Activated gamma-delta T cell treated with anti-CD3 and anti-CD28 coated beads, Interleukin-2, amount 50 U/mL, for 16 hours (primary cell): ENCODE measurements at places on chromosomes 4 and X.

DNA sequence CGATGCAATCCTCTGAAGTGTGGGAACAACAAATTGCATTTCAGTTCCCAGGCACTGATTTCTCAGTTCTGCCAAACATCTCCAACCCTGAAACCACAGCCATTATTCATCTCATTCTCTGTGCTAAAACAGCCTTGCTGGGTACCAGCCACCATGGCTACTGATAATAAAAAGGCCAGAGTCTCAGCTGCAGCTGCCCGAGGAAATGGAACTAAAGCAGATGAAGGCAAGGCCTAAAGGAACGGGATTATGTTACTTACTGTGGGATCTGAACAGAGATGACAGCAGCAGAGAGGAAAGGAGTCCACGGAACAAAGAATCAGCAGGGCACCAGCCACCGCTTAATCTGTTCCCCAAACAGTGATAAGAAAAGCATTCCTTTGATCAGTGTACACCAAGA is 155.7 kb downstream of the PAPSS1 start:
- no peak for DNase-seq

DNA sequence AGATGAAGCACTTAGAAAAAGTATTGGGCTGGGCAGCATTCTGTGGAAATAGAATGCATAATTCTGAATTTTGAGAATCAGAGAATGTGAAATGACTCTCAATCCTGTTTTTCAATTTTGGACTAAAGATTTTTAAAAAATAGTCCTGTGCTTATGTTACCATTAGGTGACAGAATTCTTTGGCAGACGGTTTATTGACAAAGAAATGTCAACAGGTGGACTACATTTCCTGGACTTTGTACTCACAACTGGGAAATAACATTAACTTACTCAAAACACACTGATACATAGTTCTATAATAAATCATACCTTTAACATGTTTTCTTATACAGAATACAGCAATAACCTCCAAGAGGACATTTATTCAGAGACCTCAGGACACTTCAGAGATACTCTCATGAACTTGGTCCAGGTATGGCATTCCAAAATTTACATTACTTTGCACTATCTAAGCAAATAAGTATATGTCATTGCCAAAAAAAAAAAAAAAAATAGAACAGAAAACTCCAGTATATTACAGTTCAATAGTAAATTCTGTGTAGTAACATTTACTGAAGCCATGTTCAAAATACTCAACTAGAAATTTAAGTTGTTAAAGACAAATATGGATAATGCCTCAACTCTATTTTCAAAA is 72.7 kb downstream of the ANXA10 start:
- no peak for DNase-seq

DNA sequence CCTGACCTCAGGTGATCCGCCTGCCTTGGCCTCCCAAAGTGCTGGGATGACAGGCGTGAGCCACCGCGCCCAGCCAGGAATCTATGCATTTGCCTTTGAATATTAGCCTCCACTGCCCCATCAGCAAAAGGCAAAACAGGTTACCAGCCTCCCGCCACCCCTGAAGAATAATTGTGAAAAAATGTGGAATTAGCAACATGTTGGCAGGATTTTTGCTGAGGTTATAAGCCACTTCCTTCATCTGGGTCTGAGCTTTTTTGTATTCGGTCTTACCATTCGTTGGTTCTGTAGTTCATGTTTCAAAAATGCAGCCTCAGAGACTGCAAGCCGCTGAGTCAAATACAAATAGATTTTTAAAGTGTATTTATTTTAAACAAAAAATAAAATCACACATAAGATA is 44.2 kb upstream of the SHOX start:
- DNase-seq, result no peak

DNA sequence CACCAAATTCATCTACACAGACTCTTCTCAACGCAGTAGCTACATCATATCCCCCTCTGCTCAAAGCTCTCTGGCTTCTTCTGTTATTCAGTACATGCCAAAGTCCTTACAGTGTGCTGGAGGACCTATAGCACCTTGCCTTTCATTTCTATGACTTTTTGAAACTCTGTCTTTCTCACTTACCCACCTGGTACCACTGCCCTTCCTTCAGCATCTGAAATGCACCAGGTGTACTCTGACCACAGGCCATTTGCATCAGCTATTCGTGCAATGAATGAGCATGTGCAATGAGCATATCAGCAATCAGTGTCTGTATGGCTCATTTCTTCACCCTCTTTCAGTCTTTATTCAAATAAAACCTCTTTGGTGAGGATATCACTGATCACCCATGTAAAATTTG is 399.9 kb downstream of the RAB28 start:
- no peak for DNase-seq

GRCh38 chrX:31580227-31580626 is 508.4 kb upstream of the FTHL17 start:
- DNase-seq, result no peak

- no peak for DNase-seq
Observed at GRCh38 chr4:148881860-148882643, 439.8 kb upstream of the NR3C2 start.
